ENCODE measurements at places on chromosomes 6 and 20.

- no peak for DNase-seq
These were observed 11.9 kb downstream of the SERPINB9 start for GRCh38 chr6:2890976-2891767.

- DNase-seq = no peak
These were observed 75.1 kb downstream of the SNX5 start for GRCh38 chr20:17893445-17893844.

GRCh38 chr6:149438855-149439254 is 38.8 kb downstream of the SUMO4 start:
- DNase-seq = no peak

DNA sequence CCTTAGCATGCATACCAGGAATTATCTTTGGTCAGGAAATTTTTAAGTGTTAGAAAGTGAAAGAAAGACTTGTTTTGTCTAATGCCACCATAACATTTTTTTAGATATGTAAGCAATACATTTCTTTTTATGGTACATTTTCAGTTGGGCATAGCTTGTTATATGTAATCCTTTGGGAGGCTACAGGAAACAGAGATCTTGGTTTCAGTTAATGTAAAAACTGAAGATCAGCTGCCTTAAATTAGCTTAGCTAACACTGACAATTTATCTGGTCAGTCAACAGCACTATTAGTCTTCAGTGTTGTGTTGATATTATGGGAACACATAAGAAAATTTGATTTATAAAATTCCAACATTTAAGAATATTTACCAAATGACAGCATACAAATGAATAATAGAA is 78.6 kb upstream of the SMIM8 start:
- no peak for DNase-seq

GRCh38 chr6:13508711-13509705 is 21.6 kb upstream of the GFOD1 start:
- no peak for DNase-seq

GRCh38 chr6:70379473-70380013 is 33.8 kb upstream of the FAM135A start:
- DNase-seq = no peak

GRCh38 chr6:3473773-3474172 is 16.9 kb upstream of the SLC22A23 start:
- no peak for DNase-seq

DNA sequence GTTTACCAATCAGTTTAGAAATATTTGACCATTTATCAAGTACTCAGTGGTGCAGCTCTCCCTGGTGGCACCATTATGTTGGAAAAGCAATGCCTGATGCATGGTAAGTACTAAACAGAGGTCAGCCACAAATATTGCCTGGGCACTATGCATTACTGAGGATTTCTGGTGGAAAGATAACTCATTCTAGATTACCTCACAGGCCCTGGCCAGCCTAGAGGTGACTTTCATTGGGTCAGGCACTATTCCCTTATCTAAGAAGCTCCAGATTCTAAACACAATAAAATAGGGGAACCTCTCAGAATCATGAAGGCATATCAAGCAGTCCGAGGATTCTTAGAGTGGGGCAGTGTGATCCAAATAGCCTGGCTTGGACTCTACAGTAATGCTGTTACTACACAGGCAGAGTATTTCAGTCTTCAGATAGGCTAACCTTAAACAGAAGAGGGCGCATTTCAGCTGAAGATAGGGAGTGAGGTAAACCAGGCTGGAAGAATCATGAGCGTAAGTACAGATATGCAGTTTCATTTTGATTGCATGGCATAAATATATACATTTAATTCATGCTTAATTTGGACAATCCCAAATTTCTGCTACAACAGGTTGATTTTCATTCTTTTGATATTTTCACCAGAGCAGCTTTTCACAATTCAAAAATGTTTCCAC is 12.1 kb downstream of the LGSN start:
- no peak for DNase-seq
